ENCODE measurements at places on chromosomes 6 and 20.
A peak's percentile ranks its signal among the peaks of the same experiment; 100 is the strongest.

GRCh38 chr6:35085359-35086281, 55.5 kb downstream of the TCP11 start:
- no peak for DNase-seq

- DNase-seq, result no peak
Observed at GRCh38 chr6:109164331-109164730, 69.0 kb downstream of the CEP57L1 start.

GRCh38 chr6:13012296-13012695, 295.7 kb downstream of the PHACTR1 start:
- no peak for DNase-seq

GRCh38 chr6:6332811-6333244, 12.4 kb upstream of the F13A1 start:
- no peak for DNase-seq

DNA sequence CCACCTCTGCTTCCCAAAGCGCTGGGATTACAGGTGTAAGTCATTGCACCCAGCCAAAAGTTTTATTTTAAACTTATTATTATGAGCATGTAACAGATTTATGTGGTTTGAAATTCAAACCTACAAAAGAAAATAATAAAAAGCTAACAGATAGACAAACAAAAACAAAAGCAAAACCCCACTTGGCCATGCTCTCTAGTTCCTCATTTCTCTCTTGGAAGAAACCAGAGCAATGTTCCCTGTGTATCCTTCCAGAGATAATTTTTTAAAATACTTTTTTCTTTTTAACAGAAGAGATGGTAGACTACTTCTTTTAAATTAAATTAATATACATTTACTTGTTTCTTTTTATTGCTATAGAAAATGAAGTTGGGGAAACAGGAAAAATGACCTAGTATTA, 28.0 kb upstream of the SLC17A3 start:
- no peak for DNase-seq

- no peak for DNase-seq
Observed at GRCh38 chr6:36716476-36717093, 19.0 kb downstream of the RAB44 start.

GRCh38 chr20:20342066-20342465, 25.8 kb upstream of the INSM1 start:
- DNase-seq, result no peak

GRCh38 chr6:44042261-44042988, 84.8 kb downstream of the MRPL14 start:
- DNase-seq, result no peak

- no peak for DNase-seq
Observed at GRCh38 chr6:88290411-88290810, 124.3 kb upstream of the CNR1 start.

GRCh38 chr20:64210656-64211369, 44.7 kb upstream of the PCMTD2 start:
- no peak for DNase-seq

GRCh38 chr6:116461932-116462885, 1.0 kb downstream of the CALHM6 start:
- DNase-seq, result no peak

- no peak for DNase-seq
Observed at GRCh38 chr6:12479881-12480280, 189.7 kb downstream of the EDN1 start.

DNA sequence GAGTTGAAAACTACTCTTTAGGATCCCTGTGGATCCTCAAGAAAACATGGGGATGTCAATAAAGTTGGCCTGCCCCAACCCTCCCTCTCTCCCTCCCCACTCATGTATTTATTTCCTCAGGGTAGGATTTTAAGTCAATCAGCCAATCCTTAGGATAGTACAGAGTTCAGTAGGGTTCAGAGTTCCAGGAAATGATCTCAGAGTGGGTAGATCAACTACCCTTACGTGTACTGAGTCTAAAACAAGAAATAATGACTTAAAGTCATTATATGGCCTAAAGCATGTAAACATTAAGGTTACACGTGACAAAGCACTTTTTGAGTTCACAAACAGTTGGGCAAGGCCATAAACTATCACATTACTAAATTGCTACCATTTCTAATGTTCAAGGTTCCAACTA, 47.2 kb upstream of the REV3L start:
- no peak for DNase-seq

- DNase-seq, result no peak
Observed at GRCh38 chr6:107345393-107345792, 114.0 kb downstream of the PDSS2 start.

DNA sequence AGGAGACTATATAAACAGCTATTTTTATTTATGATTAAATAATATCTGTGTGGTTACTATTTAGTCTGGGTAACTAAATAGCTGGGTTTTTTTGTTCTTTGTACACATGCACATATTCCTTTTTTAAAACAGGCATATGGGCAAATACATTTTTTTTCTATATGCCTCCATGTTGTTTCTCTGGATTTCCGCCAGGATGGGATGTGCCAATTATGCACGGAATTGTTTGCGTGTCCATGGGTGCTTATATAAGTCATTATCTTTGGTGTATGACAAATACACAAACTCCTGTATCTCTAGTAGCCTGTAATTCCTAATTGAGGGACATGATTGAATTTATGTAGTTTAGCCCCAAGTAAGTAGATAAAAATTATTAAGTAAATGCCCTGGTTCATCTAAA, 226.9 kb downstream of the BCKDHB start:
- DNase-seq, result no peak

DNA sequence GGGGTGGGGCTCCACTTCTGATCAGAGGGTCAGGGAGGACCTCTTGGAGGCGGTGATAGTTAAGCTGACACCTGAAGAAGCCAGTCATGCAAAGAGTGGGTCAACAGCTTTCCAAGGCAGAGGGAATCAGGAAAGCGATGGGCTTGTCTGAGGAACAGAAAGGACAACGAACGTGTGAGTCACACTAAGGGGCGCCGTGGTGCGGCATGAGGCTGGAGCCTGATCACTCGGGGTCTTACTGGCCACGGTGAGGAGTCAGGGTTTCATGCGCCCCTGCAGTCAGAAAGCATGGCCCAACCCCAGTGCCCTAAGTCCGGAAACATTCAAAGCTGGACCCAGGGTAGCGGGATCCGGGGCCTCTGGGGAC, 50.6 kb upstream of the SLC32A1 start:
- peak; percentile 34 for DNase-seq

GRCh38 chr6:127249621-127250020, 17.0 kb upstream of the RNF146 start:
- DNase-seq, result no peak

- no peak for DNase-seq
Observed at GRCh38 chr6:106379951-106380350, 19.4 kb downstream of the CRYBG1 start.

GRCh38 chr6:25062070-25062811, 126.5 kb upstream of the RIPOR2 start:
- DNase-seq, result no peak

DNA sequence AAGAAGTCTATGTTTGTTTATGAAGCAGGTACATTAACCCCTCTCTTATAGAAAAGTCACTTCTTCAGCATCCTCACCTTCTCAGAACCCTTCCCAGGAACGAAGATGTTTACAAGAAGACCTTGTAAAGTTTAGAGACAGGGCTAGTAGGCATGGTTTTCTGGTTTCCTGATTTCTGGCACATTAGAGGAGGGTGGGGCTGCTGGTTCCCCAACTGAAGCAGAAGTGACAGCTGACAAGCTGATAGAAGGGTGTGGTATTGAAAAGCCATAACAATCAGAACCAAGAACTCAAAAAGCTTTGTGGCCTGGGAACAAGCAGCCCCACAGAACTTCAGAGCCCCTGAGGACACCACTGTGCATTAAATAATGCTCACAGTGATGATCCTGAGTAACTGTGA, 91.2 kb downstream of the RTN4IP1 start:
- DNase-seq, result no peak

DNA sequence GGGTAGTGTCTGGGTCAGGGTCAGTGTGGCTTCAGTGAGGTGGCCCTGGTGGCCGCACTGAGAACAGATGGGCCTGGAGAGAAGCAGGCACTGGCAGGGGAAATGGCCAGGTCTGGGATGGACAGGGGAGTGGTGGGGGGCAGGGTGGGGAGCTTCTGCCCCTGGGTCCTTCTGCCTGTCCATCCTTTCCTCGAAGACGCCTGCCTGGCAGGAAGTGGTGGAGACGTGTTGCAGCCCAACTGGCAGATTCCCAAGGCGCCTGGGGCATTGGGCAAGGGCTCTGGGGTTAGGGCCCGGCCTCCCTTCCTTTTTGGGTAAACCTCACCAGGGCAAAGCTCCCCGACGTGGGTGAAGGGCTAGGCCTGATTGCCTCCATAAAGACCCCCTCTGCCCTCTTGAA, 10.4 kb downstream of the SRC start:
- no peak for DNase-seq

DNA sequence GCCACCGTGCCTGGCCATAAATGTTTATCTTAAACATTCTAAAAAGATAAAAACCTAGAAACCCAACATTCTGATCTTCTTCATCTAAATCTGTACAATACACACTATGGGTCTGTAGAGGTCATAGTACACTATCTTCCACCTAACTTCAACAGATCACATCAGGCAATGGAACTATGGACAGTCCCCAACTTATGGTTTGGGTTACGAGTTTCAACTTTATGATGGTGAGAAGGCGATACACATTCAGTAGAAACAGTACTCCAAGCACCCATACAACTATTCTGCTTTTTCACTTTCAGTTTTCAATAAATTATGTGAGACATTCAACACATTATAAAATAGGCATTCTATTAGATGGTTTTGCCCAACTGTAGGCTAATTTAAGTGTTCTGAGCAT, 23.1 kb downstream of the FKBP5 start:
- no peak for DNase-seq

- DNase-seq, result no peak
Observed at GRCh38 chr6:145272246-145272645, 463.1 kb downstream of the EPM2A start.

- no peak for DNase-seq
Observed at GRCh38 chr6:104632588-104632987, 227.1 kb downstream of the HACE1 start.

GRCh38 chr6:37820718-37821079, 1.2 kb downstream of the ZFAND3 start:
- no peak for DNase-seq

DNA sequence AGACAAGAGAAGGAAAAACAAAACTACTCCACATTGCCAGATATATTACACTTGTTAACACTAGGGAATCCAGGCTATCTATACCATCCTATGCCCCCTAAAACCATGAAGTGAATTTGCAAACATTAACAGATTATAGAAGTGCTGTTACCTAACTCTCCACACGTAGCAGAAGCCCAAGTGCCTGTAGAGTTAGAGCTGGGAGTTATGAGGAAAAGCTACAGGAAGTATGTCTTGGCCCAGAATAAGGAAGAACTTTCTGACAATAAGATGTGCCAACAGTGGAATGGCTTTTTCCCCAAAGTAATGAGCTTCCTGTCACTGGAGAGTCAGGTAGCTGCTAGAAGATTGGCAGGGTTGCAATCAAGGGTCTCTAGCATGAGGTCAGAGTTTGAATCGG, 32.5 kb downstream of the ADGRG6 start:
- DNase-seq, result no peak

GRCh38 chr20:14643556-14643955, 306.1 kb upstream of the FLRT3 start:
- no peak for DNase-seq

- peak; percentile 10 for DNase-seq
Observed at GRCh38 chr6:109165392-109165974, 70.2 kb downstream of the CEP57L1 start.

DNA sequence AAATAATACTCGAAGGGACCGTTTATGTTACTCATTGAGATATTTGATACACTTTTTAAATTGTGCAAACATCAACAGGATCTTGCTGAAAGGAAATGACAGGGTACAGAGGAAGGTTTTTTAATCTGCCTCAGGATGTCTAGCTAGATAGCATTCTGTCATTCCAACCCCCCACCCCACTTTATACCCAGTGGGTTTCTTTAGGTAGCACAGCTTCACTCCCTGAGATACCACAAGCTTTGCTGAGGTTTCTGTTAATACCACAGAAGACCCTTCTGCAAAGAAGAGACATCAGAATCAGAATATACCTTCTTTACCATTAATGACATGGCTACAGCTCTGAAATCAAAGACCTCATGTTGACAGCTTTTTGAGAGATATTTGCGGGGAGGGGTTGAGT, 1.3 kb downstream of the PHACTR2 start:
- no peak for DNase-seq

Measured in HEK293T (cell line).